OCI-LY7 (cell line): ENCODE measurements at places on chromosomes 5 and 9.

GRCh38 chr9:97921959-97922724 lies at the start of gene TRMO:
TSS of gene TRMO (minus strand) at chr9:97922500. CDS start at chr9:97922493, 7 bp downstream.
- DNase-seq: peak; percentile 100

GRCh38 chr5:94736498-94736897 lies 118.0 kb downstream of the SLF1 start:
- DNase-seq: no peak

DNA sequence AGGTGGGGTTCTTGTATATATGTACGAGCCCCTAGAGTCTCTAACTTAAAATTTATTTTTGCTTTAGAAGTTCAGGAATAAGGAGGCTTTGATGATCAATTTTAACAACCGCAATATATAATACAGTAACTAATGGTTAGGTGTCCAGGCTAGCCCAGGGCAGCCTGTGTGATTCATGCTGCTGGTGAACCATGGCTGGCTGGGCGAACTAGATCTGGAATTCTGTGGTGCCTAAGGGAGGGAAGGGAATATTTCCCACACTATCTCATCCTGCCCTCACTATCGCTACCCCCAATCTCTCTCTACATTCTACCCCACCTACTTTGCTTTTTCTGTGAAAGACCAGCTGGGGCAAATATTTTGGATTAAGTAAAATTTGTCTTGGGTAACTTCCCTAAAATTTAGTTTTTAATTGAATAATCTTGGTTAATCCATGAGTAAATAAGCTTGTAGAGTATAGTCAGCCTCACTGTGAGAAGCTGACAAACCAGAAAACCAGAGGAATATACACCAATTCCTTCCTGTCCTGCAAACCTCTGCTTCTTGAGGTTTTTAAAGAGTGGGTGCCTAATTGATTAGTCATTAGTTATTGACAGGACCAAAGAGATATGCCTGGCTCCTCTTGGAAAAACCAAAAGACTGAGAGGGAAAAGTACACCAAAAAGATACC lies 115.1 kb upstream of the CCDC152 start:
- DNase-seq: no peak

- no peak for DNase-seq
These were observed 28.9 kb upstream of the GLIS3 start for GRCh38 chr9:4328723-4329122.

- DNase-seq: no peak
These were observed 3.1 kb downstream of the EGR1 start for GRCh38 chr5:138468133-138468965.

GRCh38 chr5:78009937-78010527 lies 233.9 kb upstream of the TBCA start:
- DNase-seq: no peak

- DNase-seq: no peak
These were observed 50.6 kb downstream of the C5orf15 start for GRCh38 chr5:133917785-133918184.
